GM12878 (cell line): ENCODE measurements at places on chromosomes 5 and 9. TPM values are rescaled to one million over a fixed set of nuclear protein-coding genes. Genes with fewer than 3 reads are reported as not detected.

ACTBL2 gene
- not detected in 2 replicates for total RNA-seq

CSF2 gene
- total RNA-seq, result 0.85 and 1.4 TPM in 2 replicates

SLC25A46 gene
- 66.6 and 68.7 TPM in 2 replicates for total RNA-seq

RIGI gene
- 10.0 and 10.4 TPM in 2 replicates for total RNA-seq

ARSI gene
- total RNA-seq, result not detected in 2 replicates

SLC34A1 gene
- total RNA-seq, result 0.05 and 0.10 TPM in 2 replicates

PCDHGB5 gene
- total RNA-seq, result 1.8 and 2.3 TPM in 2 replicates

SNCAIP gene
- 0.27 and 0.31 TPM in 2 replicates for total RNA-seq

TRIM36 gene
- total RNA-seq, result not detected in 2 replicates

- peak; percentile 4 for DNase-seq
Observed at GRCh38 chr9:75053869-75054268, 25.8 kb upstream of the CARNMT1 start.

DNA sequence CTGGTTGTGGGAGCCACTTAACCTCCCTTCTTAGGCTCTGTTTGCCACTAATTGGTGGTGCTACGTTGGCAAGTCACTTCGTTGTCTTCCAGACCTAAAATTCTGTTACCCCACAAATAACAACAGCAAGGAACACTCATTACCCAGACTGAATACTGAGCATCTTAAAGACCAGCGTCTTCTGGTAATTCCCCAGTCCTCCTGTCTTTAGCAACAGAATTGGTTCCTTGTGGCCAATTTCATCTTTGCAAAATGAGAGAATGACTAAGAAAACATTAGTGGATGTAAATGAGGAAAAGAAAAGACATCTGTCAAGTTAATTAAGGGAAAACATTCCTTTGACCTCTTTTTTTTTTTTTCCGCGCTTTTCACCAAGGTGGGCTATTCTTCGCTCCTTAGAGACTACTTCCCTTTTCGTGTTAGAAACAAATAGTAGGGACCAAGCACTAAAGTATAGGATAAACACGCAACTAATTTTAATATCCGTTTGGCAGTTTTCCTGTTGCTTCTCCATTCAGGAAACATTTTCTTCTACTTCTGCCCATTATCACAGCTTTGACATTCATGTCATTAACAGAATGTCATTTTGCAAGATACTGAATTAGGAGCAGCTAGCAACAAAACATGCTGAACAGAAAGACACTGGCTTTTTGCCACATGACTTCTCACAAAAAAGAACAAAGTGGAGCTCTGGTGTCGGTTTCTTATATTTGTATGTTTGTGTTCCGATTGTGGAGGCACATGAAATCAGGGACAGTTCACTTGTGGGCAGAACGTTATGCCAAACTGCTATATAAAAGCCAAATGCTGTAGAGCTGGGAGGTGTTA lies 154.2 kb downstream of the CD180 start:
- no peak for DNase-seq

DNA sequence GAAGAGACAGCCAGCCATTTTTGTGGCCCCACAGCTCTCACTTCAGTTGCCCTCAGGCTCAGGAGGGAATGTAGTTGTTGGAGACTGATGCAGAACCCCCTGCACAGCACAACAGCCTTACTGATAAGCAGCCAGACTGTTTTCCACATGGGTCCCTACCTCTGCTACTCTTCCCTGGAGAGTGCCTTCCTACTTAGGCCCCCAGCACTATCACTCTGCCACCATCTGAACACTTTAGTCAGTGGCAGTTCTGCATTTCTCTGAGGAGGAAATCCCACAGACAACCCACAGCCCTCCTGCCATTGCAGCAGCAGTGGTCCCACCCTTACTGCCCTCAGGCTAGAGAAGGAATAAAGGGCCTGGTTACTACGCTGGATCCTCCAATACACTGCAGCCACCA lies 61.8 kb upstream of the PTPRD start:
- no peak for DNase-seq

GRCh38 chr5:42772265-42772993 lies 15.8 kb downstream of the CCDC152 start:
- DNase-seq, result no peak

DNA sequence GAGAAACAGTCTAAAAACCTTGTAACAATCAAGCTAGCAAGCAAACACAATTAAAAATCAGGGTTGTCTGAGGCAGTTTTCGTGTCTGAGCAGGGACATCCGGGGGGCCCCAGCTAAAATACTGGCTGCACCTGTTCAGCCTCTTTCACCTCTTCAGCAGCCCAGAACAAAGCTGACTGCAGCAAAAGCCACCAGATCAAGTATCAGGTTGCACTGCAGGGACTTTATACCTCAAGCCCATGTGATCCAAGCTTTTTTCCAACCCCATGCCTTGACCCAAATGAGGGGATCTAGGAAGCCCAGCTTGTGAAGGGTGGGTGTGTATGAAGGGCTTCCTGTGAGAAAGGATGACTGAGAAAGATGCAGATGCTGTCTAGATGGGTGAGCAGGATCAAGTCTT lies 133.4 kb downstream of the SEMA6A start:
- no peak for DNase-seq

DNA sequence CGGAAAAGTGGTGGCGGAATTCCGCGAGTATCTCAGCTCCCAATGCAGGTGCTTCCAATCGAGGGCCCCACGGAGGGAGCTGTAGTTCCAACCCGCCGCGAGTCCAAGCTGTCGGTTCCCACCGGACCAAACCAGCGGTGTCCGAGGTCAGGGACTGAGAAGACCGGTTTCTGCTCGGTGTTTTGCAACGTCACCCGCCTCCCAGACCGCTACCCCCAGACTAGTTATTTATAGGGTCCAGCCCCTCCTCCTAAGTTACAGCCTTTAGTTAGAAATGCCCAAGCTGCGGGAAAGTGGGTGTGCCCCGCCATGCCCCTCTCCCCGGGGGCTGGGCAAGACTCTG lies 677 bp upstream of the MYORG start:
- DNase-seq, result no peak

DNA sequence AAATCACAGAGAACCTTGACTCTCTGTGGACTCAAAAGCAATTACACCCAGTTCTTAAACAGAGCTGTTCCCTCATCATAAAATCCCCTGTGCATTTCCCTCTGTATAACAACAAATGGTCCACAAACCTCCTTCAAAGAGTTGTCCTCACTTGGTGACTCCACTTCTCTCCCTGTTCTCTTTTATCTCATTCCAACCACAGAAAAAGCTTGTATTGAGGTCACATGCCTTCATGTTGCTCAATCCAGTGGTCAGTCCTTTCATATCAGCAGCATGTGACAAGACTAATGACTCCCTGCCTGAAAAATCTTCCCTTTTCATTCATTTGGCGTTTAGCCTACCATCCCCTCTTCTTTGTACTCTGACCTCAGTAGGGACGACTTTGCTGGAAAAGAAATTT lies 158.0 kb downstream of the DEPDC1B start:
- peak; percentile 41 for DNase-seq

DNA sequence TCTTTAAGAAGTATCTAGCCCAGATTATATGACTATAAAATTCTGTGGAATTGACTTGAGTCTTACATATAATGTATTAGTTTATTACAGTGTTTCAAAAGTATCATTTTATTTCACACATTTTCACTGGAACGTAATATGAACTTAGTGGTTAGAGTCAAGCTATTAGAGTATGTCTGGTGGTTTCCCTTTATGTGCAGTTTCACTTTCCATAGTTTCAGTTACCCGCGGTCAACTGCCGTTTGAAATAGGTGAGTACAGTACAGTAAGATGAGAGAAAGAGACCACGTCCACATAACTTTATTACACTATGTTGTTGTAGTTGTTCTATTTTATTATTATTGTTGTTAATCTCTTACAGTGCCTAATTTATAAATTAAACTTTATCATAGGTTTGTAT lies 50.5 kb downstream of the COMMD10 start:
- DNase-seq, result peak; percentile 38

DNA sequence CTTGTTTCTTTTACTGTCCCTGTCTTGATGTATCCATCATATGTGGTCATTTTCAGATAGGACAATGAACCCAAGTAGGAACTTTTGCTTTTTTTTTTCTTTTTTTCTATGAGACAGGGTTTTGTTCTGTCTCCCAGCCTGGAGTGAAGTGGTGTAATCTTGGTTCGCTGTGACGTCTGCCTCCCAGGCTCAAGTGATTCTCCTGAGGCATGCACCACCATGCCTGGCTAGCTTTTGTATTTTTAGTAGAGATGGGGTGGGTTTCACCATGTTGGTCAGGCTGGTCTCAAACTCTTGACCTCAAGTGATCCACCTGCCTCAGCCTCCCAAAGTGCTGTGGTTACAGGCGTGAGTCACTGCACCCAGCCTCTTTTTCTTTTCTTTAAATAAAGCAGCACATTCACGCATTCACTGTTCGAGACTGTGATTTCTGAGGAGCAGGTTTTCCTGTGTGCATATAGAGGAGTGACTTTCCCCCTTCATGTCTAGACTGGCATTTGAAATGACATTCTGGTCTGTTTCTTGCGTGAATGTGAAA lies 448.5 kb downstream of the KDM4C start:
- DNase-seq, result no peak

DNA sequence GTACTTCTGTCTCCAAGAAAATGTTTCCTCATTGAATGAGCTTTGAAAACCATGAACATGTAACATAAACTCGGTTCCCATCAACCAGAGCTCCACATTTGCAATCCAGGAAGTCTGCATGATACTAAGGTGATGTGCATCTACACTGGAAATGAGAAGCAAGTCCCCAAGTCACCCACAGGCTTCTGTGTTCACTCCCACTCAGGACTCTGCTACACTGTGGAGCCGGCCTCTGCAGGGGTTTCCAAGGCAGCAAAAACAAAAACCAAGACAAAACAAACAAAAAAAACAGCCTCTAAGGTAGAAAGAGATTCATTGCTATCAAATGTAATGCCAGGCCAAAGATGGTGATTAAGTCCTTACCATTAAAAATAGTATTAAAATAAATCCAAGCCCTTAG lies 593.7 kb downstream of the IRX1 start:
- no peak for DNase-seq

DNA sequence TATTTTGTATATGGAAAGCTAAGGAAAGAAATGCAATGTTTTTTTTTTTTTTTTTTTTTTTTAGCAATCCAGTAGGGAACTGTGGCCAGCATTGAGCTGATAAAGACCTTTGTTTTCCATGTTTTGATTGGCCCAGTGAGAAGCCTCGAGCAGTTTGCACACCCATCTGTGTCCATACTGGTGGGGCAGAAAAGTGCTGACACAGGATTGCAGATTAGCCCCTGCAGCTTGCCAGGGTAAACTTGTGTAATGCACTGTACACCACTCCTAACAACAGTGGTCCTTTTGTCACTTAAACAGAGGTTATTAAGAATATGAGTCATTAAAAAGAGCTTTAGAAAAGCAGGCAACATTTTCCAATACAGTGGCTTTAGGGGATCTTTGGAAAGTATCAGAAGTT lies 132.8 kb upstream of the CDKN2B start:
- DNase-seq, result no peak

DNA sequence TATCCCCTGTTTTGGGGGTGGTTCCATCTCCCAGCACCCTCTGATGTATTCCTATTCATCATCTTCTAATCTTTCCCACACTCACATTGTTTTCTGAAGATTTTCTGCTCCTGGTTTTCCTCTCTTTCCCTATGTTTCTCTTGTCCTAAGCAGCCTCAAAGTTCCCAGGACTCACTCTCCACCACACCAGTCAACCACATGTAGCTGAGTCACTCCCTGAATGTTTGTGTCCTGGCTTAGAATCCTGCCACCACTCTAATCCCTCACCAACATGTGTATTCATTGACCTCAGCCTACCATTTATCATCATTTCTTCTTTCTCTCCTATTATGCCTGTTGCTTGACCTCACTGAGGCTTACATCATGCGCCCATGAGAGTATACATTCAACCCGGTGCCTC lies 282.4 kb upstream of the ADAMTS16 start:
- DNase-seq, result no peak

DNA sequence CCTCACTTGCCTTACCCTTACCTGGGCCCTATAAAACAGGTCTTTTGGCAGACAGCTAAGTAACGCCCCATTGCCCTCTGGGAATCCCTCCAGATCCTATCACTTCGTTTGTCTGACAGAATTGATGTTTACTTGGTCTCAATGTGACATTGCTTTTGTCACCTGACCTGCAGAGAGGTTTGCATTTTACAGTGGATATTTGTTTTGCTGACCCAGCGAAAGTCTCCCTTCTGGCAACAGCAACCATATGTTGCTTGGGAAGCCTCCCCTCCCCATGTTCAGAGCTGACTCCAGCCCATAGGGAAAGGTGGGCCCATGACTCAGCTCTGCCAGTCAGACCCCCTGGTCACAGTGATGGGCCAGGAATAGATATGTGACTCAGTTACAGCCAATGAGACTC lies 54.0 kb upstream of the LARP1 start:
- no peak for DNase-seq

DNA sequence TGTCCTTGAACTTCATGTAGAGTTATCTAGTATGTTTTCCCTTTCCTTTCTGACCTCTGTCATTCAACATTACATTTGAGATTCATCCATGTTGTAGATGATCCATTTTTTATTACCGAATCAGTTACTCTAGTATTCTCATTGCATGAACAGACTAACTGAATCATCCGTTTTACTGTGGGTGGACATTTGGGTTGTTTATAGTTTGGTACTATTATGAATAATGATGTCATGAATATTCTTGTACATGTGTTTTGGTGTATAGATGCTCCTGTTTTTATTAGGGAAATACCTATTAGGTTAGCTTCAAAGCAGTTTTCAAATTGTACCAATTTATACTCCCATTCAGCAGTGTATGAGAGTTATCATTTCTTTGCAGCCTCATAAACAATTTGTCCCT lies 94.3 kb upstream of the NIPAL4 start:
- no peak for DNase-seq

DNA sequence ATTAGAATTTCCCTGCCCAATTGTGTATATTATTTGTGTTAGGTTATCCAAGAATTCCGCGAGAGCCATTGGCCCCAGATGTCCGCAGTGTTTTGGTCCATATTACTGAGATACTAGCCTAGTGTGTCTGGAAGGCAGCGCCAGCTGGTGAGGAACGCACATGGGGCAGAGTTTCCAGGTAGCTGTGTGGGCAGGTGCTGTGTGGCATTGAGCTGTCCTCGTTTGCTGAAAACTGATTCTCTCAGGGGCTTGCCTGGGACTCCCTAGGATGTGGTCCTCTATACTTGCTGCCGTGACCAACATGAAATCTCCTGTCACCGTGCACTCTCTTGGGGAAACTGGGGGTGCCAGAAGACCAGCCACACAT lies 288.7 kb downstream of the FANCC start:
- no peak for DNase-seq
